ENCODE measurements at places on chromosomes 12 and 14. TPM values are rescaled to one million over a fixed set of nuclear protein-coding genes. Genes with fewer than 3 reads are reported as not detected.

Gene PLEKHD1
- 0.04 TPM for polyA plus RNA-seq

Gene STAC3
- 1.1 TPM for polyA plus RNA-seq

- DNase-seq: no peak
Observed at GRCh38 chr14:65549429-65549828, 136.9 kb downstream of the FUT8 start.

- no peak for DNase-seq
Observed at GRCh38 chr12:114760151-114760877, 76.3 kb upstream of the TBX3 start.

DNA sequence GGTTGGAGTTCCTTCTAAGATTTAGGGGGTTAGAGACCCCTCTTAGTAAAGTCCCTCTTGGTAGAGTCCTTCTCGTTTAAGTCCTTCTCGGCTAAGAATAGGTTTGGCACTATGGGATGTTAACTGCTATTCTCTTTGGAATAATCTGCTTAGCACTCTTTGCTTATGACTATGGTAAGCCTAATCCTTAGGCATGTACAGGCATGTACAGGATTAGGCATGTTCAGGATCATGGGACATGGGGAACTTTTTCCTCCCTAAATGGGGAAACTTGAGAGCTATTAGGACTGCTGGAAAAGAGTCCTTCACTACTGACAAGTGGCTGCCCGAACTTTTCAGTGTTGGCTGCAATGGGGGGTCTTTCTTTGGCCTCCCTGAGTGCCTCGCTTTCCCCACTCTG lies 193.3 kb downstream of the TMEM117 start:
- DNase-seq: no peak

DNA sequence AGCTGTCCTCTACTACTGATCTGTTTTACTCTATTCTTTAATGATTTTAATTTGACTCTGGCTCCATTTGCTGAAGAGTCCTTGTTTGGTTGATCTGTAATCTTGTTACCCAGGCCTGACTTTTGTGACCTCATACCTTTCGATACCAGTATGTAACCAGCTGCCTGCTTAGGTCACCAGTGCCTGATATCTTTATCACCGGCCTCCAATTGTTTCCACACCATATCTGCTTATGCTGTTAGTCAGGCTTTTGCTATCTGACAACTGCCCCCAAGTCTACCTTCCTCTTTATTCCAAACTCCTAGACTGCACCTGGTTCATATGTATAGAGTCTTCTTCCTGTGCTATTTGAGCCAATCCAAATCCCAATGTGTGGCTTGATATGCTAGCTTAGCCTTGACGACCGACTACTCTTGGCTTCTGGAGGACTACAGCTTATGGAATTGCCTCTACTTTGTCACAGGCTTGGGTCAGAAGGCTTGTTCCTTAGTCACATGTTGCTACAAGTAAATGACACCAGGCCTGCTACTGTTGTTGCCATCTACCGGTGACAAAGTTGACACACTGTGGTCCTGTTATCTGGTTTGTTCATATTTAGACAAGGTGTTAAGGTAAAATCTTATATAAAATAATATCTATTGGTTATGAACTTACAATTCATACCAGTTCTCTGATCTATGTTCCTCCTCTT lies 193.9 kb downstream of the TRHDE start:
- no peak for DNase-seq

Gene PPP1R3E
- polyA plus RNA-seq: 9.8 TPM

GRCh38 chr12:27564612-27565213 lies 40.7 kb downstream of the PPFIBP1 start:
- DNase-seq: no peak

DNA sequence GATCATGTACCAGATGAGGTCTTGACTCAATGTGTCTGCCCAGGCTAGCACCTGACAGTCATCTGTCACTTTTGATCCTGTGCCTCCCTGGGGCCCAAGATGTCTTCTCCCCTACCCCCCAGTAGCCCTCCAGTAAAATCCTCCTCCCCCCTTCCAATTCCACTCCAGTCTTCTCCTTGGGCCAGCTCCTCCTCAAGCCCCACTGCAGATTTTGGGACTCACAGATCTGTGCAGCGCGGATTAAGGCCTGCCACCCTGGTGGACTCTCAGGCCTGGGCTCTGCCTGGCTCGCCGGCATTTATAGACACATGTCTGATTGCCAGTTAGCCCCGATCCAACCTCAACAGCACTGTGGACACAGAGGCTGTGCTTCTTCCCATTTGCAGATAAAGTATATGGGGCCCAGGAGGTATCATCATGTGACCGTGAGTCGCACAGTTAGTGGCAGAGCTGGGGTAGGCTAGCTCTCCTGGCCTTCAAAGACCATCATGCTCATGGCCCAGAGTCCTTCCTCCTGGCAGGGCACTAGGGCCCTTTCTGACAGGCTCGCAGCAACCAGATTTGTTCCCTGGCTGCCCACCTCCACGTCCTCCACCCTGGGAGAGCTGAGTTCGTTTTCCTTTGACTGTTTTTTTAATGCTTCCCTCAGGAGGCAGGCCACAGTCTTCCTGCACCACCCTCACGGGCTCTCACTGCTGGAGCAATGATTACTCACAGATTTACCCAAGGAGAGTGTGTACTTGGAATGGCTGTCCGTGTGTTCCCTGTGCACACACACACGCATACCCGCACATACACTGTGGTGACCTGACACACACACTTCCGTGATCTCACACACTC lies 98.3 kb upstream of the DIO3 start:
- no peak for DNase-seq

Gene APOF
- polyA plus RNA-seq: 0.13 TPM

- DNase-seq: no peak
Observed at GRCh38 chr12:1540690-1541089, 53.7 kb downstream of the FBXL14 start.

DNA sequence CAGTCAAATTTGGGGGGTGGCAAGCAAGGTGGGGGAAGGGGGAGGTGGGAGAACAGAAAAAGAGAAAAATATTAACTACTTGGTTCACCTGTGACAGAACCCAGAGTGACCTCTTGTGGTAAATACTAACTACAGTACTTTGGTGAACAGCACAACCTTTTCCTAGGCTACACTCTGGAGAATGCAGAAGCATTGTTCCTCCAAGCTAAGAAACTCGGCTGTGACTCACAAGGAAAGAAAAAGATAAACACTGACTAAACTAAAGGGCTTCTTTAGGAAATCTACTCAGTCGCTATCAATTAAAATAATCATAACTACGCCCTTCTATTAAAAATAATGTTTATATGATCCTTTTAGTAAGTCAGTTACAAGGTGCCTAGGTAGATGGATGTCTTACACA lies 5.4 kb downstream of the KCNH5 start:
- no peak for DNase-seq

- no peak for DNase-seq
Observed at GRCh38 chr14:72663076-72663487, 230.8 kb downstream of the DPF3 start.

Gene PLCZ1
- polyA plus RNA-seq: not detected

- DNase-seq: no peak
Observed at GRCh38 chr14:33254861-33255395, 316.2 kb downstream of the NPAS3 start.

GRCh38 chr14:51613416-51613815 lies 38.3 kb upstream of the FRMD6 start:
- DNase-seq: no peak

DNA sequence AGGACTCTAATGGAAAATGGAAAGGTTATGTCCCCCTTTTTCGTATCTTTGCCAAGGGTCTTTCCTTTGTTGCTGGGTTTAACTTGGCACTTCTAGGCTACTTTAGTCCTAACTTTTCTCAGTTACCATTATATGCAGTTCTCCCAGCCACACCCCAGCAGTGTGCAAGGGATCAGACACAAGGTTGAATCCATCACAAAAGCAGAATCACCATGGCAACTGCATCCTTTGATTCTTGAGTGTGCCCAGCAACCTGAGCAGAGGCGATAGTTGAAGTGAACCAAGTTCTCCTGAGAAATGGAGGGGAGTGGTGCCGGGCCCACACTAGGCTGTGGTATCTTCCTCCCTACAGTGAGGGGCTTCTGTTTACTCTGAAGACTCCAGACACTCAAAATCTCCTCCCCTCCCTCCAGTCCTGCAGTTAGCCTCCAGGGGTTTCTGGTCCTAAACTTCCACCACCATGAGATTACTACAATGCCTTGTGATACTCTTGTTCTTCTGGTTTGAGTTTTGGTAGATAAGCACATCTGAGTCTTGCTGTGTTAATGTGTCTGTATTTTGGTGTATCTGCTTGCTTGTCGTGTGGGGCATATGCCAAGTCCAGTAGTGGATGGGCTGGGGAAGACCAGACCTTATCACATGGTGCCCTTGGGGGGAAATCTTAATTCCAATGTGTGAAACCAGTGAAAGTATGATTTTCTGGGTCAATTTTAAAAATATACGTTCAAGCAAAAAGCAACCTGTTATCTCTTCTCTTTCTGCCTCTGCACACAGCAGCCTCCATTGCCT lies 183.9 kb downstream of the CACNA1C start:
- no peak for DNase-seq

DNA sequence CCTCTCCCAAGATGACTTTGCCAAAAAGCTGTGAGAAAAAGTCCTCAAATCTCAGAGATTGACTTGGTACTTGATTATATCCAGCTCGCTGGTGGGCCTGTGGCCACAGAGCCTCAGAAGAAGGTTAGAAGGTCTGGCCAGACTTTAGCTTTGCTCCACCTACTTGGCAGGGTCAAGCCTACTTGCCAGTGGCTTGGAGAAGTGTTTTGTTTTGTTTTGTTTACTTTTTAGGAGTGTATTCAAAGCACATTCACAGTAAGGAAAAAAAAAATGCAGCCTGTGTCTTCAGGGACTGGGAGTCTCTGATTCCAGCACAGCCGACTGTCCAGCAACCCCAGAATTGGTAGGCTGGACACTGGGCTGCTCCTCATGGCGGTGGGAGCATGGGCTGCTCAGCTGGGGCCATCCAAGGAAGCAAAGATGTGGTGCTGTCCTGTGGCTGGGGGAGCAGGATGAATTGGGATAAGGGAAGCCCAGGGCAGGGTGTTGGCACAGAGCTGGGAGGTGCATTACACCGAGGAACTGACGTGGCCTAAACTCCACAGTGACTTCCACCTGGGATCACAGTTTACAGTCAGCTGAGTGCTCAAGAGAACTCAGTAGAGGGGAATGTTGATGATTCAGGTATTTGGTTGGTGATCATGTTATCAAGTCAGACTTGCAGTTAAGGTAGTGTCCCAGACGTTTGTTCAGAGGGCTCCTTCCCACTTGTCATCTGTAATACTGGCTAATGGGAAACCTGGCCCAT lies 73.5 kb downstream of the PPP2R5C start:
- no peak for DNase-seq

Gene HOXC6
- 0.72 TPM for polyA plus RNA-seq

DNA sequence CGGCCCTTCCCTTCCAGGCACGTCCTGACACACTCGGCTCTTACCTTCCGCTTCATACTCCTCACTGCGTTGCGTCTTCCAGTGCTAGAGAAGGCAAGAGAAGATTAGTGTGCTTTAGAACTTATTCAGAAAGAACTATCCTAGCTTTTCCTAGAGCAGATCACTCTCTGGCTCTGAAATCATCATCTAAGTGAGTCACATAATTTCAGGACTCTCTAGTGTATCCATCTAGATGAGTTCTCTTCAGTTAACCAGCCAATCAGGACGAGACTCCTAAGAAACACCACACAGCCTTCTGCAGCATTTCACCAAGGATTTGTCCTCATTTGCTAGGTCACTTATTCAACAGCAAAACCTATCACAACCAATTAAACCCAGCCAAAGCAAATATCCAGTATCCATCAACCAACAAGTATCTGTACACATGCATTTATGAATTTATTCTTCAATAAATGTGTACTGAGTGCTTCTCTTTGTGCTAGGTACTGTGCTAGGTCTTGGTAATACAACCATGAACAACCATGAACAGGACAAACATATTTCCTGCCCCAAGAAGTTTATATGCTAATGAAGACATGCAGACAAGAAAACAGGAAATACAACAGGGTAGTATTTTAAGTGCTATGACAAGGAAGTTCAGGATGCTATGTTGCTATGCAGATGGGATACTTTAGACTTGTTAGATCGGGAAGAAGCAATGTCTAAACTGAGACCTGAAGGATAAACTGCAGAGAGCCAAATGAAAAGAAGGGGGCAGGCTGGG lies 52.1 kb downstream of the NIN start:
- DNase-seq: no peak

DNA sequence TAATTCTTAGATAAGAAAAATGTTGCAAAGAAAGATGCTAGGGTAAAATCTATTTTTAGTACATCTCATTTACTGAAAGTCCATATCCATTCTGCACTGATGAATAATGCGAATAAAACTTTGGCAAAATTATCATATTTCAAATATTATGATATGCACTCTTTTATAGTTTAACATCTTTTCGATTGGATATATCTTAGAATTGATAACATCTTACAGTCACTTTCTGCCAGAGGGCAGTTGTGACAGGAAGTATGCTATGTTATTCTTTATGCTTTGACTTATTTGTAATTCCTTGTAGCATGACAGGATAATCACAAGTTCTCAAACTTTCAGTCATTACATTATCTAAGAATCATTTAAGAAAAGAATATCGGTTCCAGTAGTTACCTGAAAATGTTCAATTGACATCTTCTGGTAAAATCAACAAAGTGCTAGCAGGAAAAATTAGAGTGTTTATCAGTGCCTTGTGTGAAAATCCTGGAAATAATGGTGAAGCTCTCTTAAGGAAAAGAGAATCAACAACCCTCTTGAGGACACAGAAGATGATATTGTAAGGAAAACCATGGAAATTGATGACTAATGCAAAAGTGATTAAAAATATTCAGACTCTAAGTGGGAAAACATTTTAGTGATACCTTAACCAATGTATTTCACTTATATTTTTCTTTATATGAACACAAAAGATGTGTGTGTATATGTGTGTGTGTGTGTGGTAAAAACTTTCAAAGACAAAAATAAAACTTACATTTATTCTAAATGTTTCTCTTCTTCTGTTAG lies 95.5 kb downstream of the SLC6A15 start:
- no peak for DNase-seq

DNA sequence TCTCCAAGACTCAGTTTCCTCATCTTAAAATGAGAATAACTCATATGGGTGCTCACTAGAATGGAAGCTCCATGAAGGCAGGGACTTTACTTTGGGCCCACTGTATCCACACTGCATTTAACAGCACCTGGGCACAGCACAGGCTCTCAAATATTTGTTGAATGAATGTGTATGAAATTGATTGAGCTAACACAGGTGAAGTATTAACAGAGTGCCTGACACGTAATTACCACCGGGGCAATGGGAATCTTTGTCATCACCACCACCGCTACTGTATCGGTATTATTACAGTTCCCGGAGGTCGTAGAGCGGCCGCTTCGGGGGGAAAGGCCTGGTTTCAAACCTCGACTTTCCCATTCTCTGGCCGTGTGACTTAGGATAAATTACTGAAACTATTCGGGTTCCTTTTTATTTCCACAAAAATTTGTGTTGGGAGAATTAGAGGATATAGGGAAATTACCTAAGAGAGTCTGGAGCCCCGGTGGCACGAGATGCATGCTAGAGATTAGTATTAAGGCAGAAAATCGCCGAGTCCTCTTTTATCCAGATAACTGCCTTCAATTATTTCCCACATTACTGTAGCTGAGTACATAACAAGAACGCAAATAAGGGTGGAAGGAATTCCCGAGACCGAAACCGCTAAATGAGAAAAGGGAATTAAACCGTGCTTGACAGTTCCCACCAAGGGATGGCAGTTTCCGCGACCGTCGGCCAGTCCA lies 1.0 kb upstream of the RIC8B start:
- DNase-seq: no peak

Measured in urinary bladder (tissue), 4 donors.